Mucosa of gallbladder (tissue), 1 donor: ENCODE measurements at places on chromosomes 16 and 17.

DNA sequence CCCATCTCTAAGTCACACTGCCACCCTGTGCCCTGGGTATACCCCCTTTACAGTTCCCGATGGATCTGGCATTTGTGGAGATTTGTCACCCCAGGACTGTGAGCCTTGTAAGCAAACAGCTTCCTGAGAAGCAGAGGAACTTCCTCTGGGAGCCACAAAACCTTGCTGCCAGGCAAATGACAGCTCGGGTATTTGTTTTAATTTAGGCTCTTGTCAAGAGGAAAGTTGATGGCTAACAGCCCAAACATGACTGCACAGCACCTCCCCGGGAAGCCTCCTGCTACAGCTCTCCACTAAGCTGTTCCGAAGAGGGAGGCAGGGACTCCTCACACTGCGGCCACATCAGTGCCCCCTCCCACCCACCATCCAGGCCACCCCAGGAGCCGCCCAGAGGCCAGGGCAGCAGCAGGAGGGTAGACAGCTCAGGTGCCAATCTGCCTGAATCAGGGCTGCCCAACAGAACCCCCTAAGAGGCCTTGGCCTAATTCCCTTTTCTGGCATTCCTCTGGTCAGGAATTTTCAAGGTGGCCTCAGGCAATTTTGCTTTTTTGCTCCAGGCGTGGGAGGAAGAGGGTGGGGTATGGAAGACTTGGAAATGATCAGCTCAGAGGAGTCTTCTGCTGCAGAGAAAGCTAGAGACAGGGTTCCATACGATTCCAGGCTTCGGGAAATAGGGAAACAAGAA lies 2.6 kb downstream of the ABR start:
- no peak for DNase-seq

DNA sequence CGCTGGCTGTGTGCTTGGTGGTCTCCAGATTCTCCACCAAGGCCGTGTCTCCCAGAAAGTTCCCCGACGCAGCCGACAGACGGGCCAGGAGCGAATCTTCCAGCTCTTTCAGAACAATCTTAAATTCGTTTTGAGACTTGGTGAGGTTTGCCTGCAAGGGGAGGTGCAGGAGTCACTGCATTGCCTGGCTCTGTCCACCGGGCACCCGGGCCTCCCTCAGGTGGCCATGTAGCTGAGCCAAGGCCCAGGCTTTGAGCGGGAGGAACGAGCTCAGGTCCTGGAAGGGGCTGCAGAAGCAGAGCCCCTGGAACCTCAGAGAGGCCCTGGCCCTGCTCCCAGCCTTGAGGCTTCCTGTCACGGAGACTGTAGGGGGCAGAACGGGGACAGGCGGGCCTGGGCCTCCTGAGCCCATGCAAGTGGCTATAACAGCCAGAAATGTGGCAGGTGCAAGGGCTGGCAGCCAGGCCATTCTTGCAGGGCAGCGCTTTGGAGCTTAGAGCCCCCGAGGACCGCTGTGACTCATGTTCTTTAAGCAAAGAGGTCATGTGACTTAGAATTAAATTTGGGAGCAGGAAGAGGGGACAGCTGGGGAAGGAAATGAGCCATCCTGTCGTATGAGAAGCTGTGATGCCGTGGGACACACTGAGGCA lies 72.4 kb downstream of the PGS1 start:
- no peak for DNase-seq

GRCh38 chr17:19646788-19647696 lies 1.5 kb upstream of the ALDH3A2 start:
- peak; percentile 76 for DNase-seq

GRCh38 chr16:30741461-30741914 lies 6.7 kb upstream of the PHKG2 start:
- peak; percentile 80 for DNase-seq

DNA sequence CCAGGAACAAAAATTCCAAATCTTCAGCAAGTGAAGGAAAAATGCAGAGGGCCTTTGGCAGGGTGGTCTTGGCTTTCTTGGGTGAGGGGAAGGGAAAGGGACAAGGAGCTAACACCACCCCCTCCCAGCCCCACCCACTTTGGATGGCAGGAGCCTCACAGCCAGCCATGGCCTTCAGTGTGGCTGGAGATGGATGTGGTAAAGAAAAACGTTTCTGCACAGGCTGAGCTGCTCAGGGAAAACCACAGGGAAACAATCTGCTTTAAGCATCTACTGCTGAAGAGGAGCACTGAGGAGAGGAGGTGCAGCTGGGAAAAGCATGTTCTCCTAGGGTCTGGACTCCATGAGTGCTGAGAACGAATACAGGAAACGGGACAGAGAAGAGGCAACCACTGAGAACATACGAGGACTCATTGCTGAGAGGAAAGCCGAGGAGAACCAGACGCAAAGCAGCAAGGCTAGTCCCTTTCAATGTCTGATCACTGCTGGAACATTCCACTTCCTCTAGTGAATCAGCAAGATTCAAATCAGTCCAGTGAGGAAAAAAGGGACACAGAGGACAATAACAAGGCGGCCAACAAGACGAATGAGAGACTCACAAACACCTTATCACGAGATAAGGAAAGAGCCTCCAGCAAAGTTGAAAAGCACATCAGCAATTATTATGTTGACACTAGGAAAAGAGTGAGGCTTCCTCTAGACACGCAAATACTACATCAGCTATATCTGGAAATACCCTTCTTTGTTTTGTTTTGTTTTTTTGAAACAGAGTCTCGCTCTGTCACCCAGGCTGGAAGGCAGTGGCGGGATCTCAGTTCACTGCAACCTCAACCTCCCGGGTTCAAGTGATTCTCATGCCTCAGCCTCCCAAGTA lies 41.7 kb downstream of the ZZEF1 start:
- peak; percentile 20 for DNase-seq

DNA sequence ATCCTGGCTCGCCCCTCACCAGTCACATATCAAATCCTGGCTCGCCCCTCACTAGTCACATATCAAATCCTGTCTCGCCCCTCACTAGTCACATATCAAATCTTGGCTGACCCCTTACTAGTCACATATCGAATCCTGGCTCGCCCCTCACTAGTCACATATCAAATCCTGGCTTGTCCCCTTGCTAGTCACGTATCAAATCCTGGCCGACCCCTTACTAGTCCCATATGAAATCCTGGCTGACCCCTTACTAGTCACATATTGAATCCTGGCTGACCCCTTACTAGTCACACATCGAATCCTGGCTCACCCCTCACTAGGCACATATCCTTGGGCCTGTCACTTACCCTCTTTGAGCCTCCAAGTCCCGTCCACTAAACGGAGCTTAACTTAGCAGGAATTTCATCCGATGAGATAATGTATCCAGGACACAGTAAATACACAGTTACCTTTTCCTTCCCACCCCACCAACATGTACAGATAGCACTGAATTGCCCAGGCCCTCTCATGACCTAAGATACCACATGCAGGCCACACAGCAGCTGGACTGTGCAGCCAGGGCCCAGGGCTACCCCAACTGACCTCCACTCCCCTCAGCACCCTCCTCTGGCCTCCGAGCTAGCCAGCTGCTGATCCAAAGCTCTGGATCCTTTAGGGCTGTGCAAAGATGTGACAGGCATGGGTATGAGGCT lies 157.8 kb upstream of the RPH3AL start:
- DNase-seq, result no peak

DNA sequence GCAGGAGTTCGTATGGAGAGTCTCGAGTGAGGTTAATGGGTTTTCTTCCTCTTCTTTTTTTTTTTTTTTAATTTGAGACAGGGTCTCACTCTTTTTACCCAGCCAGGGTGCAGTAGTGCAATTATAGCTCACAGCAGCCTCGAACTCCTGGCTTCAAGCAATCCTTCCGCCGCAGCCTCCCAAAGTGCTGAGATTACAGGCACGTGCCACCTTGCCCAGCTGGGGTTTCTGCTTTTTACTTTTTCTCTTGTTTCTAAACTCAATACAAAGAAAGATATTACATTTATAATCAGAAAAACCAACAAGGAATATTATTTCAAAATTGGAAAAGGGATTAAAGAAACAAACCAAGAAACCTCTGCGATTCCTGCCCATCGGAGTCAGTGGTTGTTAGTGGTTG lies 175.9 kb downstream of the SEC14L1 start:
- DNase-seq, result no peak

DNA sequence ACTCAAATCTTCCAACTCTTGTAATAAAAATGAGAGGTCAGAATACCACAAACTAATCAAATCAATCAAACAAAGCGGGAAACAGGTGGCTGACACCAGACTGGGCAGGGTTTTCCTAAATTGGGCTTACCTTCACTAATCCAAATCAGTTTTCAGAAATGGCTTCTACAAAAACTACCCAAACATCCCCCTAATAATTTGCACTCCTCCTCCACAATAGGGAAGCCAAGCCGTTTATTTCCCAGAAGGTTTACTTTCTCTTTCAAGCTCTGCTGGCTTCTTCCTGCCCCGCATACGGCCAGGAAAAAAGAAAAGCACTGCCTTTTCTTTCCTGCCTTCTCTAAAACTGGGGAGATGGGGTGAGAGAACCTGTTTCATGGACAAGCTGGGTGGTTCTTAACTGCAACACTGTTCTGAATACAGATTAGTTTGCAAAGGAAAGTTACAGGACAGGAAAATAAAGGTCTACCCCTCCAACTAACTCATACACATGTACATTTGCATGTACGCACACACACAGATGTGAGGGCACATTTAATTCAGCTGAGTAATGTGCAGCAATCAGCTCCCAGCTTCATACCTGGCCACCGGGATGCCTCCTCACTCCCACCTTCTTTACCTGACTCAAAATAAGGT lies 9.2 kb downstream of the STAT3 start:
- no peak for DNase-seq

DNA sequence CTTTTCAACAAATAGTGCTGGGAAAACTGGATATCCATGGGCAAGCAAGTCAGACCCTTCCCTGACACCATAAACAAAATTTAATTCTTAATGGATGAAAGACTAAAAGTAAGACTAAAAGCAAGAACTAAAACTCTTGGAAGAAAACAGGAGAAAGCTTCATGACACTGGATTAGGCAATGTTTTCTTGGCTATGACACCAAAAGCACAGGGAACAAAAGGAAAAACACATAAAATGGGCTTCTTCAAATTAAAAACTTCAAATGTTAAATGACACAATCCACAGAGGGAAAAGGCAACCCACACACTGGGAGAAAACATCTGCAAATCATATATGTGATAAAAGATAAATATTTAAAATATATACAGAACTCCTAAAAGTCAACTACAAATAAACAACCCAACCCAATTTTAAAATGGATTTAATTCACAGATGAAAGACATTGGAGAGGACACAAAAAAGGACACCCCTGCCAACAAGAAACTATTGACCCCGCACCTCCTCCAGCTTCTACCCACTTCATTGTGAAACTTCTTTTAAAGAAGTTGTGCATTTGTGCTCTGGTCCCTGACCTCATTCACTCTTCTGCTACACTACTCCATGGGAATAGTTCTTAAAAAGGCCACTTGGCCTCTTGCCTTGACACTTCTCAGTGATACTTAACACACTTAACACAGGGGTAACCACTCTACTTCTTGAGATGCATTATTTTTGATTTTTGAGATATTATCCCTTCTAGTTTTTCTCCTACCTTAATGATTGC lies 80.3 kb downstream of the TRIM37 start:
- DNase-seq, result no peak

- peak; percentile 73 for DNase-seq
Observed at GRCh38 chr17:1515640-1516387, 598 bp downstream of the INPP5K start.

DNA sequence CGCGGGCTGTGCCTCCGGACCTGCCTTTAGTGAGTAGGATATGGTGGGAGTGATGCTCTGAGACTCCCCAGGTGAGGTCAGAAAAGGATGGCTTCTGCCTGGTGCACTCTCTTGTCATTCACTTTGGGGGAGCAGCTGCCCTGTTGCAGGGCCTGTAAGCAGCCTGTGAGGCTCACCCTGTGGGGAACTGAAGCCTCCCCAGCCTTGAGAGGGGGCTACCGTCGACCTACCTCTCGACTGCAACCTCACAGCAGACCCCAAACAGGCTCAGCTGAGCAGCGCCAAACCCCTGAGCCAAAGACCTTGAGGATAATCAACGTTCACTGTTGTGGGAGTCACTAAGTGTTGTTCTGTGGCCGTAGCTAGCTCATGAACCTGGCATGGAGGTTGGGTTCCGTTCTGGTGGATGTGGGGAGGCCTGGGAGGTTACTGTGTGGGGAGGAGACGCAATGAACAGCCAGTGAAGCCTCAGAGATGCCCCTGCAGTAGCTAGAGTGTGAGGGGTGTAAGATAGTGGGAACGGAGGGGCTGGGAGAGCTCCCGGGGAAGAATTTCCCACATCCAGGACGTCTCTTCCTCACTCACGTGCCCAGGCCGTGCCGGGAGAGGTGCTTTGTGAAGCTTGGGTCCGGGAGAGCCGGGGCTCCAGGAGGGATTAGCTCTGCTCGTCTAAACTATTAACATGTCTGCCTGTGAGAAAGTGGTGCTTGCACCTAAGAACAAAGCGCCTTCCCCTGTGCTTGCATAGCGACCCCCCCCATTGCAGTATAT lies 38.8 kb downstream of the METRNL start:
- DNase-seq, result no peak

DNA sequence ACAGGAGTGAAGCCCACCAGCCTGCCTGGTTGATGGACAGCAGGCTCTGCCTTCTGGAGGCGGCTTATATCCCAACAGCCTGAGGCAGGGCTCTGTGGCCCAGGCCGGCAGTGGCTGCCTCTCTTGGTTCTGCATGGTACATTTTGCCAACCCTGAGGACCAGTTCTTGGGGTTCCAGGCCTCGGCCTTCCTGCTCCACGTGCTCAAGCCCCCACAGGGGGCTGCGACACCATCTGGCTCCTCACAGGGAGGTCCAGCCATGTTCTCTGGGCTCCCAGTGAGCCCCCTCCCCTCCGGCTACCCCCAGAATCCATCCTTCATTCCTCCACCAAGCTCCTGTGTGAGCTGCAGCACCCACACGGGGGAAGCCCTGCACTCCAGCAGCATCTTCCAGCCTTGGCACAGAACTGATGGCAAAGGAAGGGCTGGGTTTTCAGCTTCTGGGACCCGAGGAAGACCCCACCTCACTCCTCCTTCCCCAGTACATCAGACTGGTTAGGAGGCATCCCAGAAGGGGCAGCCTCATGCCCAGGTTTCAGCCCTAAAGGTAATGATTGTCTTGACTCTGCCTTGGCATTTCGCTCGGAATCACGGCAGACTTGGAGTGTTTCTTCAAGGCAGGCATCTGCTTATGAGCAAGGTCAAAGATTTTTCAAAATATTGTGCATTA lies 231.2 kb downstream of the CPPED1 start:
- no peak for DNase-seq

DNA sequence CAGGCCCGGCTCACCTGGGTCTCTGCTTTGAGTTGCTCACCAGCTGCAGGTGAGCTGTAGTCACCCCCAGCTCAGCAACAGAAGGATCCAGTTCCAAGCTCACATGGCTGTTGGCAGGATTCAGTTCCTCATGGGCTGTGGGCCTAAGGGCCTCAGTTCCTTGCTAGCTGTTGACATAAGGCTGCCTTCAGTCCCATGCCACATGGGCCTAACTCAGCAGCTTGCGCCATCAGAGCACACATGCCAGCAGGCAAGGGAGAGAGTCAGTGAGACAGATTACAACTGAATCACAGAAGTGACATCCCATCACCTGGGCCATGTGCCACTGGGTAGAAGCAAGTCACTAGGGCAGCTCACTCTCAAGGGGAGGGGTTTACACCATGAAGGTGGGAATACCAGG lies 24.7 kb downstream of the PSMD7 start:
- no peak for DNase-seq

- DNase-seq, result peak; percentile 78
Observed at GRCh38 chr16:74813109-74813641, 38.6 kb upstream of the FA2H start.
